ENCODE measurements at places on chromosomes 6 and 20.

DNA sequence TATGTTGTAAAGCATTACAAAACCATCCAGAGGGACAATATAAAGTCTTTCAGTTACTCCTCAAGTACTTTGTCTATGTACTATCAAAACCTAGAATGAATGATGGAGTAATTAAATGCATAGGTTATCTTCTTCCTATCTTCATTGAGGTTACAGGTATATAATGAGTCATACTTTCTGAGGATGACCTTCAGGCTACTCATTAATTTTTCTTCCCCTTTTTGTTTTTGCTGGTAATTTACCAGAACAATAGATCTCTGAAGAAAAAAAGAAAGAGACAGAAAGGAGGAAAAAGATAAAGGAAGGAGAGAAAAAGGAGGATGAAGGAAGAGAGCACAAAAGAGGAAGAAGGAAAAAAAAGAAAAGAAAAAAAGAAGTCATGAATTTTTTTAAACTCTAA, 398.4 kb downstream of the TBC1D32 start:
- DNase-seq, result no peak

DNA sequence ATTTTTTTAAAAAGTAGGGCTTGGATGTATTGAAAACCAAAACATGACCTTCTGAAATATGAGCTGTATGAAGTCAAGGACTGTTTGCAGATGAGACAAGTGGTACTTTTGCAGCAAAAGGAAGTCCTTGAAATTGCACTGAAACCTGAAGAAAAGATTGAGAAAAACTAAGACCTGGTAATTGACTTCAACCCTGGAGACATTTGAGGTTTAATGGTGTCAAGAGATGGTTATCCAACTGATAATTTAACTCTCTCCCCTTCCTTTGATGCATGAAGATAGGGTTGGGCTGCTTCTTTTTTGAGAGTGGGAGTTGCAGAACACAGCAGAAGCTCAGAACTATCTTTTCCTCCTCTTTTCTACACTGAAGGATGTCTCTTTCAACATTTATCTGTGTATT, 180.9 kb upstream of the DTNBP1 start:
- no peak for DNase-seq

DNA sequence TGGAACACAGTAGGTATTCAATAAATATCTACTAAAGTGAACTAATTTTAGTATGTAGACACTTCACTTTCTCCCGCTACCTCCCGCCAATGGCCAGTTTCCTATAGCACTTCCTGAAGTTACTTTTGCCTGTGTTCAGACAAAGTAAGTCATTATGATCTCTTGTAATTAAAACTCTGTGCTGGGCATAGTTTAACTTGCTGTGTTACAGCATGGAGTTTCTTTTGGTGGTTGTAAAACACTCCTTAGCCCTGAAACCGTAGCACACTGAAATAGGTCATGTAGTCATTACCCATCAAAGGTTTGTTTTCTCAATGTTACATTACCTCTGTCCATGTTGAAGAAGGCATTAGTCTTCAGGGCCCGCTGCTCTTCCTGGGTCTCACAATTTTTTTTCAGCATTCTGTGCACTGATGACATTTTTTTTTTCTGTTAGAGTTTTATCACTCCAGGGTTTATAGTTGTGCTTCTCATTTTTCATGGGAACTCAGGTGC, 54.0 kb upstream of the CENPW start:
- DNase-seq, result no peak

GRCh38 chr6:74182992-74183391, 487.0 kb downstream of the CD109 start:
- DNase-seq, result no peak

GRCh38 chr6:106339334-106340029, 13.9 kb upstream of the ATG5 start:
- no peak for DNase-seq
